Right lobe of liver (tissue), 6 donors: ENCODE measurements at places on chromosomes 3 and 15. TPM values are rescaled to one million over a fixed set of nuclear protein-coding genes. Genes with fewer than 3 reads are reported as not detected.

The GXYLT2 gene
- total RNA-seq: 0.09 TPM

The TLR9 gene
- not detected for total RNA-seq

The OR5K2 gene
- not detected for total RNA-seq

The ACKR4 gene
- 0.15 TPM for total RNA-seq

The GOLGA8J gene
- total RNA-seq: not detected

The CAMKV gene
- not detected for total RNA-seq
